ENCODE measurements at places on chromosomes 4 and X. TPM values are rescaled to one million over a fixed set of nuclear protein-coding genes. Genes with fewer than 3 reads are reported as not detected.
A peak's percentile ranks its signal among the peaks of the same experiment; 100 is the strongest.

DNA sequence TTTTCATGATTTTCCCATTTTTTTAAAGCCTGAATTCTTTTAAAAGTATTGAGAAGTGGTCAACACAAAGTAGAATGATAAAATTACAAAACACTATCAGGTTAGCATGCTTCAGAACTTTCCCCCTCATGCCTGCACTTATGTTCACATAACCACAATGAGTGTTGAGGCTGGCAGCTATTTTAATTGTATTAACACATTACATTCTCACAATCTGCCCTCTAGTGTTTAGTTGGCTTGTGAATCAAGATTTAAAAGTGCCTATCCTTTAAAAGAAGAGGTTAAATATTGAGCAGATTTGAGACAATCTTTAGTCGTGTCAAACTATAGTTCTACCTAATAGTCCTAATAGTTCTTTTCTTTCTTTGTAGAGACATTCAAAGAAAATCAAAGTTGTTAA is 93.6 kb upstream of the NAP1L5 start:
- DNase-seq: no peak

DNA sequence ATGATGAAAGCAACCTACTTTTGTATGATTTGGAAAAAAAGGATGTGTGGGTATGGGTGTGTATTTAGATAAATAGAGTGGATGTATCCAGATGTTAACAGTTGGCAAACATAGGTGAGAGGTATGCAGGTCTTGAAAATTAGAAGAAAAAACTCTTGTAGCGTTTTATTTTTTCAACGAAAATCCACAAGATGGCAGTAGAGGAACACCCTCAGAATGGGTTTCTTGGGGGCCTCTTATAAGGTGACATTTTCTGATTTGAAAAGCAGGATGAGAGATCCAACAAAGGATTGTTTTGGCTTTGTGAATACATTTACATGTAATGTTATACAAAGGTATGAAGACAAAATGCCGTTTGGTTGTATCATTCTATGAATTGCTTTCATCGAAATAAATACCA is 68.3 kb downstream of the FMR1NB start:
- DNase-seq: no peak

The WWC2 gene
- 4.1 TPM for polyA plus RNA-seq

- peak; percentile 22 for DNase-seq
These were observed 2.1 kb downstream of the GPR101 start for GRCh38 chrX:137031517-137032340.

The TMEM35A gene
- 1.0 TPM for polyA plus RNA-seq

The TBC1D8B gene
- 16.5 TPM for polyA plus RNA-seq

GRCh38 chr4:41514766-41515481 is 23.0 kb upstream of the LIMCH1 start:
- DNase-seq: no peak

The WDR19 gene
- 69.1 TPM for polyA plus RNA-seq

GRCh38 chr4:6926681-6927478 is 17.3 kb downstream of the TBC1D14 start:
- DNase-seq: peak; percentile 94

GRCh38 chrX:850471-850916 is 219.9 kb downstream of the SHOX start:
- no peak for DNase-seq

DNA sequence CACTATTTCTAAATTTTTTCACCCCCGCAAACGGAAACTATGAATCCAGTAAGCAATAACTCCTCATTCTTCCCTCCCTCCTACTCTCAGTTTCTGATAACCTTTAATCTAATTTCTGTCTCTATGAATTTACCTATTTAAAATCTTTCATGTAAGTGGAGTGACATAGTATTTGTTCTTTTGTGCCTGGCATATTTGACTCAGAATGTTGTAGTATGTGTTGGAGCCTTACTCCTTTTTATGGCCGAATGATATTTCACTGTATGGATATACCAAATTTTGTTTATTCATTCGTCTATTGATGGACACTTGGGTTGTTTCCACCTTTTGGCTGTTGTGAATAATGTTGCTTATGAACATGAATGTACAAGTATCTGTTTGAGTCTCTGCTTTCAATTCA is 61.1 kb upstream of the C1GALT1C1 start:
- no peak for DNase-seq

The PDE5A gene
- 7.9 TPM for polyA plus RNA-seq

The MTNR1A gene
- not detected for polyA plus RNA-seq

GRCh38 chr4:63708661-63709060 is 700.6 kb downstream of the TECRL start:
- DNase-seq: no peak
